HS-27A (cell line): ENCODE measurements at places on chromosomes 5 and 9.

GRCh38 chr5:109016300-109016699 is 268.6 kb downstream of the FER start:
- DNase-seq: no peak

- no peak for DNase-seq
Measured at GRCh38 chr5:18281947-18282581, 647.8 kb downstream of the TAF11L14 start.

DNA sequence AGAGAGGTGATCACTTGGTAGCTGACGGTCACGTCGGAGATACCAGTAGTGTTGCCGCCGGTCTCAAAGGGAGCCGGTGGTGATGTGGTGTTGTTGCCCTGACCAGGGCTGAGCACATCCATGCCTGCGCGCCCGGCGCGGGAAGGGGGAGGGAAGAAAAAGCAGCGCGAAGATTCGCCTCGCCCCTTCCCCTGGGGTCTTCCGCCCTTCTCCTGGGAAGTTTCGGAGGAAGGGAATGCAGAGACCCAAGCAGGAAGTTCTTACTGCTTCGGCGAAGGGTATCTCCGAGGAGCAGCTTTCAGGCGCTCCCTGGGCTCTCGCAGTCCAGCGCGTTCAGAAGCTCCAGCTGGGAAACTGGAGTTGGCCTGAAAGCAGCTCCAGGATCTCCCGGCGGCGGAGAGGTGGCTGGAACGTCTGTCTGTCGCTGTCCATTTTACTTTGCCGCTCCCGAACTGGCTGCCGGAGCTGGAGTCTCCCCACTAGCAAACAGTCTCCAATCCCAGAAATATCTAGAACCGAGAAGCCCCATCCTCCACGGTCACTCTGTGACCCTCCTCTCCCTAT is 565 bp downstream of the HTR1A start:
- DNase-seq: no peak

- no peak for DNase-seq
Measured at GRCh38 chr5:118967059-118967508, 21.3 kb downstream of the DTWD2 start.
